COR-L47 (cell line): ENCODE measurements at places on chromosomes 7 and 10.

GRCh38 chr10:96411716-96412320, 53.0 kb upstream of the OPALIN start:
- no peak for DNase-seq

GRCh38 chr10:126264102-126265018, 123.9 kb downstream of the ADAM12 start:
- DNase-seq: no peak

DNA sequence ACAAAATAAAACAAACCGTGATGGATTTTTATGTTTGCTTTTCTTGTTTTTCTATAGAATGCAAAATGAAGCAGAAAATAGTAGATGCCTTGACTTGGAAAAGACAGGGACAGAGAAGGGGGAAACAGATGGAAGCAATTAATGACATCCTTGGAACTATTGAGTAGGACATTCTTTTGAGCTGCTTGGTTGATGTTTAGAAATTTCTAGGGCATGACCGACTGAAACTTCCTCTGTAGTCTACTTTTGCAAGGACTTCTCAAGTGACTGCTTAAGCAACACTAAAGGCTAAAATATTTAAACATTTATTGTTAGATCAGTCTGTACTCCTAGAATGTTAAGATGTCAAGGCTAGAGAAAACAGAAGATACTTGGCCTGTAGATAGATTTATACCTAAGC, 49.4 kb downstream of the VCL start:
- no peak for DNase-seq

GRCh38 chr7:91459539-91459938, 195.3 kb downstream of the FZD1 start:
- DNase-seq: no peak

GRCh38 chr10:6601246-6601805, 21.2 kb upstream of the PRKCQ start:
- DNase-seq: no peak

GRCh38 chr10:80596391-80597257, 58.9 kb downstream of the SH2D4B start:
- DNase-seq: no peak

DNA sequence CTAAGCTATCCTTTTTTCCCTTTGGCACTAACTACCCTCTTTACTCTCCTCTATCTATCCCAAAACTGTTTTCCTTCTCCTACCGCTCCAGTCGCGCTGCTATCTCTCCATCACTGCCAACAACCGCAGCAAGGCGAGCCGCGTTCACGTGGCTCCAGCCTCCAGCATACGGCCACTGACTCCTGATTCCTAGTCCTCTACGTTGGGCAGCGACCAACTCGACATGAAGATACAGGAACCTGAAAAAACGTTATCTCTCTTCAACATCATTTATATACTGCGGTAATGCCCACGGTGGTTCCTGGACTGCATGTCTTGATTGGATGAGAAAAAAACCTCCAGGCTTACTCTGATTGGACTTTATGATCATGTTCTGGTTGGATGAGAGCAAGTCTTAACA, 129.5 kb downstream of the ZNF716 start:
- no peak for DNase-seq

DNA sequence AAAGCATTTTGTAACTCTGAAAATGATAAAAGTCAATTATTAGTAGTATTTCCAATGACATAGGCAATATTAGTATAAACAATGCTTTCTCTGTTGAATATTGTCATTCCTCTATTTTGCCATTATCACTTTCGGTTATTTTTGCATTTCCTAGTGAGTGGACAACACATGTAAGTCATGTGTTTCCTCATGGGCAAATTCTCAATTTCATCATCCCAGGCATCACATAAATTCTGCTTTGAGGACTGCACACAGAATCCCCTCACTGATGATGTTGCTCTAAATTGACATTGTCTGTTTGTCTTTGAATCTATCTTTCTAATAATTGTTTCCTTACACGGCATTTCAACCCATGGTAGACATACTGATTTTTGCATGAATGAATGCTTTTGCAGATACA, 337.3 kb downstream of the GFRA1 start:
- DNase-seq: no peak

DNA sequence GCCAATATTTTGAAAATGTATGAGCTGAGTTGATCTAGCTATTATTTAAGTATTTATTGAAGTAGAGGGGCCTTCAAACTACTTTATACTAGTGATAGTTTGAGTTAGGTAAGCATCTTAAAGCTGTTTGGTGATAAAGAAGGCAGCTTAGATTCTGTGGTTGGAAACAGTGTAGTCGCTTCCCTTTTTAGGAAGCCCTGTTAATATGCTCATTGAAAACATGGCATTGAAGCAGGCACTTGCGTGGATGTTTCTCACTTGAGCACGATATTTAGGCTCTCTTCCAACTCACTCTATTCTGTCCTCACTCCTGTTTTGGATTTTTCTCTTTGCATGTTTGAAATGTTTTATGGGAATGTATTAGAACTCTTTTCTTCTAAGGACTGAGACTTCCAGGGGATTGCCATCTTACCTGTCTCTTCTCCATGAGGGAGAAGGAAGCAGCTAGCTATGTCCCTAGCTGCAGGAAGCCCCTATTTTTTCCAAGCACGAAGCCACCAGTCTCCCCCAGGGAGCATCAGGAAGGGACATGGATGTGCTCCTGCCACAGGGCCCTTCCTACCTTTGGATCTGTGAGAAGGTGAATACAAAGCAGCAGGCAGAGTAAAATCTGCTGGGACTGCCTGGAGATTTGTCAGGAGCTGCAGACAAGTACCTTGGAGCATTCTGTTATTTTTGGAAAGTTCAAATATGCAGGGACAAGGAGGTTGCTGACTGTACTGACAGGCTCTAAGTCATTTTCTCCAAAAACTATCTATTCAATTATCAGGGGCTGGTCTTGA, 22.0 kb upstream of the BMPR1A start:
- no peak for DNase-seq

- no peak for DNase-seq
Measured at GRCh38 chr7:96674565-96674964, 35.1 kb downstream of the SEM1 start.

- DNase-seq: no peak
Measured at GRCh38 chr7:46133072-46133471, 212.0 kb upstream of the IGFBP3 start.
